ENCODE measurements at places on chromosomes 2 and 18.
A peak's percentile ranks its signal among the peaks of the same experiment; 100 is the strongest.

- DNase-seq: no peak
Observed at GRCh38 chr18:574149-574860, 5.9 kb upstream of the CETN1 start.

DNA sequence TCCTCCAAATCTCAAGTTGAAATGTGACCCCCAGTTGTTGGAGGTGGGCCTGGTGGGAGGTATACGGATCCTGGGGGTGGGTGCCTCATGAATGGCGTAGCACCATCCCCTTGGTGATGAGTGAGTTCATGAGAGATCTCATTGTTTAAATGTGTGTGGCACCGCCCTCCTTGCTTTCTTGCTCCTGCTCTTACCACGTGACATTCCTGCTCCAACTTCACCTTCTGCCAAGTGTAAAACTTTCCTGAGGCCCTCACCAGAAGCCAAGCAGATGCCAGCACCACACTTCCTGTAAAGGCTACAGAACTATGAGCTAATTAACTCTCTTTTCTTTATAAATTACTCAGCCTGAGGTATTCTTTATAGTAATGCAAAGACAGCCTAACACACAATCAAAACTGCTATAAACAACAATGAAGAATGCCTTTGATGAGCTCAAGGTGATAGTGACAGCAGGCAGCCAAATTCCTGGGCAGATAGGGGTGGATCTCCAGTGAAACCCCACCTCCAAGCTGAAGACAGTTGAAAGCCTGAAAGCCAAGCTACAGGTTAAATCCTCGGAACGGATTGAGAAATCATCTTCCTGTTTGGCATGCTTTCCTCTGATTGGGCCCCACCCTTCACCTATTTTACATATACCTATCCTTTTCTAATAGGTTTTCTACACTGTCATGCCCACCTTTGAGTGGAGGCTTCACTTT lies 26.9 kb downstream of the MCEE start:
- DNase-seq: no peak

- peak; percentile 29 for DNase-seq
Observed at GRCh38 chr18:76450452-76451395, 44.3 kb downstream of the ZNF516 start.

DNA sequence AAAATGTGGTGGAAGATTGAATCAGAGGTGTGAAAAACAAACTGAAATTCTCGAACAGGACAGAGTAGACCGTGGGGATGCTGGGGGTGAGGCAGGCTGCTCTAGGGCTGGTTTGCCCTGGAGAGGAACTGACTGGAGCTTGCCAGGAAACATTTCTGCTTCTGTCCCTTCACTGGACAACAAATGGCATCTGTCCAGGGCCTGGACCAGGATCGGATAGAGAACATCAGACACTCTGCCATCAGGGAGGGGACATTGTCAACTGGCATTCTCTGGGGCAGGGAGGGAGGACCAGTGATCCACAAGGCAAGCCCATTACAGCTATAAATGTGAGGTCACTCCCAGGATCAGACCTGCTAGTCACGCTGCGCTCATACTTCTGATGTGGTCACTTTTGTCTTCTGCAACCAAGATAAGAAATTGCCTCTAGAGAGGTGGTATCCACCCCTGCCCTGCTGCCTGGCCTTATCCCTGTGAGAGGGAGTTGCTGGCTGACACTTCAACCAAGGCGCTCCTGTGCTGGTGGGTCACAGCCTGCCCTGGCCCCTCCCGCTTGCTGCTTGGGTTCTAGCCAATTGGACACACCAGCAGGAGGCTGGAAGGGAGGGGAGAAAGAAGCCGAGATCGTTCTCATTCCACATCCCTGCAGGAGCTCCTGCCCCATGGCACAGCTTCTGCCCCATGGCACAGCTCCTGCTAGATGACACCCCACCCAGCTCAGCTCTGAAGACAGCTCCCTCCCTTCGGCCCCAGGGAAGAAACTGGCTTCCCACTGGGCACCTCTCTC lies 8.7 kb downstream of the NPPC start:
- no peak for DNase-seq

- DNase-seq: no peak
Observed at GRCh38 chr2:205166745-205167144, 515.6 kb upstream of the NRP2 start.

DNA sequence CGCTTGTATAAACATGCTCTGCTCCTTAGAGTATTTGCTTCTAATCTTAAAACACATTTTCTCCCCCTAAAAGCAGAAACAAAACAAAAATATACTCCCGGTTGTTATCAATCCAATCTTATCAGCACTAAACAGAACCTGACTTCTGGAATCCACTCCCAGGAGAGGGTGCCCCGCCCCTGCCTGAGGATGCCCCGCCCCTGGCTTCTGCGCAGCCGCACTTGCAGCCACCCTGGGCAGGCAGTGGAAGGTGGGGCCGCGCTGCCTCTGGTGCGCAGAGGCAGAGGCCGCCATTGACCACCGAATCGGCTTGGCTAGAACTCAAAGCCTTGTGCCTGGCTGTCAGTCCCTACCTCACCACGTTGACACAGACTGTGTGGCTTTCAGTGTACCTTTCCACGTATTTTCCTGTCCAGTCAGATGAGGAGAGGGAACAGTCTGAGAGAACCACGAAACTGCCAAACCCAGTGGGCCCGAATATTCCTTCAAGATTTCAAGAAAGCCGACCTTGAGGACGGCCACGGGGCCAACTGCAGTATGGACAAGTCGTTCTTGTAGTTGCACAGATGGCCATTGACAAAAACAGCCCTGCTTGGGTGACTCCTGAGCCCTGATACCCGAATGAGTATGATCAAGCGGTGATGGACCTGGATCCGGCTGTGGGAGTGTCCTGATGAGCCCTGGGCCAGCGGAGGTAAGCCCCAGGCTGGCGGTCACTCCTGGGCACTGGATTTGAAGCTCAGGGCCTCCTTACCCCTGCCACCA lies 46.2 kb upstream of the ARHGAP28 start:
- no peak for DNase-seq

- DNase-seq: no peak
Observed at GRCh38 chr18:45066886-45067285, 386.2 kb downstream of the SETBP1 start.

- DNase-seq: no peak
Observed at GRCh38 chr2:81739966-81740365, 1435.4 kb upstream of the LRRTM1 start.

DNA sequence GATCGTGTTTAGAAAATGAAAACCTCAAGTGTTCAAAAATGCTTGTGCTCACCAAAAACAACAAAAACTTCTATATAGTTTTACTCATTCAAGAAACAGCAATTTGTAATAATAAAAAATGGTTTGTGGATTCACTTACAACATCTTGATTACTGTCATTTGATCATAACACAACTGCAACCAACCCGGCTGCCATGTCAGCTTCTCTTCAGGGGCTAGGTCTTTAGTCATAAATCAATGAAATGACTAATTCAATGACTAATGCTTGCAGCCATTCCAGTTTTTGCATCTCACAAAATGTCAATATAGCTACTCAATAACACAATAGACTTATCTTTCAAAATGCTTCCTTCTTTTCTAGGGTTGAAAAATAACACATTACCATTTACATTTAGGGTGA lies 128.0 kb downstream of the OLA1 start:
- peak; percentile 90 for DNase-seq

DNA sequence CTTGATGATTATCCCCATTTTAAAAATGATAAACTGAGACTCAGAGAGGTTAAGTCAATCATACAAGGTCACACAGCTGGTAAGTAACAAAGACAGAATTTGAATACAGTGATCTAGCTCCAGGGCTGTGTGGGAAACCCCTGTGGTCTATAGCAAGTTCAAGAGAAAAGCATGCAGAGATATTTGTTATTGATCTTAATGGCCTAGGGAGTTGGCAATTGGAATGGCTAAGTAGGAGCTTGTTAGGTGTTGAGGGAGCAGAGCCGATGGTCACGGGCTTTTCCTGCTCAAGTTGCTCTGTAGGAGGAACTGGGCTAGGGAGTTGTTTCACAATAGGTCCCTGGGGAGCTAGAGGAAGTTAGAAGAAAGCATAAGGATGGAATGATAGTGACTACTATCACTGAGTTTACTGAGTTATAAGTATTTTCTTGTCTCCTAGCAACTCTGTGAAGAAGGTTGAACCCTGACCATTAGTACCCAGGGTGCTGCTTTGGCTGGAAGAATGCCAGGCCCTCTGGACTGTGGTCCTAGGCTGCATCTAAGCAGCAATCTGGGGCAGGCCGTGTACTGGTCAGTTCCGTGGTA lies 30.0 kb downstream of the RNF125 start:
- no peak for DNase-seq

GRCh38 chr2:83573060-83573459 lies 886.0 kb downstream of the SUCLG1 start:
- DNase-seq: no peak

DNA sequence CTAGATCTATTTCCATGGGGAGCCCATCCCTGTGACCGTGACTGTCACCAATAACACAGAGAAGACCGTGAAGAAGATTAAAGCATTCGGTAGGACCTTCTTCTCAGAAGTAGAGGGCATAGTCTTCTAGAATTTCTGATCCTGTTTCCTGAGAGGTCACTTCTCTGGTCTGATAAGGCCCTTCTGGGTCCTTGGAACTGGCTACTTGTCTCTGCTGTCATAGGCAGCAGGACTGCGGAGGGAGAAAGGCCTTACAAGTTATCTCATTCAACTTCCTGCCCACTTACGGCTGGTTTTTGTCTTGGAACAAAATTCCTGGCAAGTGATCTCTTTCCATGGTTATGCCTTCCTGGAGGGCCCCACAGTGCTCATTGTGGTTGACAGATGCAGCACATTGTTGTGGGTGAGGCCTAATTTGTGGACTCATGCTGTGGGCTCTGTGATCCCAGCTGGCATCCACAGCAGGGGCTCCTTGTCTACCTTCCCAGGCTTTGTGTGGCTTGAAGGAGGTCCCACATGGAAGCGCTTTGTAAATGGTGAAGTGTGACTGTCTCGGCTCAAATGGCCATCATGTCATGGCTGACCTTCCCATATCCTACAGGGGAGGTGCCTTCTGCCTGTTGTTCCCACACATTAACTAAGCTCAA lies 22.0 kb downstream of the SAG start:
- no peak for DNase-seq

GRCh38 chr2:223566396-223566795 lies 35.8 kb downstream of the SCG2 start:
- no peak for DNase-seq
